ENCODE measurements at places on chromosomes 11 and 22. TPM values are rescaled to one million over a fixed set of nuclear protein-coding genes. Genes with fewer than 3 reads are reported as not detected.

DNA sequence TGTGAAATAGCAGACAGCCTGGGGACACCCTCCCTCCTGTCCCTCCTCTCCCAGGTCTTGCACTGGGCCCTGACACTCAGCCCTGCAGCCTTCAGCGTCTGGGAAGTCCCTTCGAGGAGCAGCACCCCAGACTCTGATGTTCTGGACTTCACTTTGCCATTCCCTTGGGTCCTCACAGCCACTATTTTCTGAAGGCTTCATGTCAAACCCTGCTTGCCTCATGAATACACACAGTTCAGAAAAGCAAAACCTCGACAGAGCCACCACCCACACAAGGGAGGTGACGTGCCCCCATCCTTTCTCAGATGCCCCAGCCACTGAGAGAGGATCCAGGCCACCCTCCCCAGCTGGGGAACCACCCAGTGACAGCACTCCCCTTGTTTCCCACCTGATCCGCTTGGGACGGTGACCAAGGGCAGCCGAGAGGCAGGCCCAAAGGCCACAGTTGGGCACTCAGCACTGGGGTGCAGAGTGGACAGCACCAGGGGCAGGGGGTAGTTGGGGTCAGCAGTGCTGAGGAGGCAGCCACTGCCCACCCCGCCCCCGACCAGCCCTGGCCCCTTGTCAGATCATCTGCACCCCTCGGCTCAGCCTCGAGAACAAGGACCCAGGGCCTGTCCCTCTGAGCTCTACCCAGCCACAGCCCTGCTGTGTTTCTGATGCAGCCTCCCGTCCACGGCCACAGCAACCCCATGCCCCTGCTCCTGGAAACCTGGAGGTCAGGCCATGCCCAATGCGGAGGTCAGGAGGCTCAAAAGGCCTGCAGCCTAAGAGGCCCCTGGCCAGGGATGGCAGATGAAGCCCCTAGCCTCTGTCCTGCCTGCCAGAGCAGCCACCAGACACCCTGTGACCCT, 3.1 kb upstream of the TNNT3 start:
- DNase-seq = no peak

DNA sequence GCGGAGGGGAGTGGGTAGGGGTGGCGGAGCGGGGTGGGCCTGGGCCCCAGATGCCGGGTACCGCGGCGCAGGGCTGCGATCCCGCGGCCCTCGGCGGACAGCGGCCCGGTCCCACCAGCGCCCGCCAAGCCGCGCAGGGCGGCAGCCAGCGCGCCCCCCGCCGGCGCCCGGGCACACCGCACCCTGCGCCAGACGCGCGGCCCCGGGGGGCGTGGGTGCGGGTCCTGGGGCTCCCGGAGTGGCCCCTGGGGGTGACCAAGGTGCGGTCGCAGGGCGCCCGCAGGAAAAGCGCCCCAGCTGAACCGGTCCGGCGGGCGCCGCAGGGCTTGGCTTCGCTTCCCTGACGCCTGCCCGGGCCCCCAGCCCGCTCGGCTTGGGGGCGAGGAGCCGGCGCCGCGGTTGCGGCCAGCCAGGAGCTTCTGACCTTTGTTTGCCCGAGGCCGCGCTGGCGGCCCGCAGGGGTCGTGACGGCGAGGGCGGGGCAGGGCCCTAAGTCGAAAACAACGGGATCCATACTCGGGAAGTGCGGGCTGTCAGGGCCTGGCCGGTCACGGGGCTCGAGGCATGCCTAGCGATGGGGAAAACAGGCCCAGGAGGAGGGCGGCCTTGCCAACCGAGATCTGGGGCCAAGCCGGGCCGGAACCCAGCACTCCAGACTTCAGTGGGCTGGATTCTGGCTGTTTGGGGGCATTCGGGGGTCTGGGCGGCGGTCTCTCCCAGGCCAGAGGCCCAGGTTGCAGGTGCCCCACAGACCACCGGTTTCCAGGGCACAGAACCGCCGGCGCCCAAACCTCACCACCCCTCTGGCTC, 581 bp upstream of the AP5B1 start:
- DNase-seq = no peak

DNA sequence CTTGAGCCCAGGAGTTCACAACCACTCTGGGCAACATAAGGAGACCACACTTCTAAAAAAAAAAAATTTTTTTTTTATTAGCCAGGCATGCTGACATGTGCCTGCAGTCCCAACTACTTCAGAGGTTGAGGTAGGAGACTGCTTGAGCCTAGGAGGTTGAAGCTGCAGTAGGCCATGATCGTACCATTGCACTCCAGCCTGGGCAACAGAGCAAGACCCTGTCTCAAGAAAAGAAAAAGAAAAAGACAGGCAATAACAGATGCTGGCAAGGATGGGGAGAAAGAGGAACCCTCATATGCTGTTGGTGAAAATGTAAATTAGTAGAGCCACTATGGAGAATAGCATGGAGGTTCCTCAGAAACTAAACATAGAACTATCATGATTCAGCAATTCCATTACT, 64.8 kb downstream of the PAK1 start:
- no peak for DNase-seq

DNA sequence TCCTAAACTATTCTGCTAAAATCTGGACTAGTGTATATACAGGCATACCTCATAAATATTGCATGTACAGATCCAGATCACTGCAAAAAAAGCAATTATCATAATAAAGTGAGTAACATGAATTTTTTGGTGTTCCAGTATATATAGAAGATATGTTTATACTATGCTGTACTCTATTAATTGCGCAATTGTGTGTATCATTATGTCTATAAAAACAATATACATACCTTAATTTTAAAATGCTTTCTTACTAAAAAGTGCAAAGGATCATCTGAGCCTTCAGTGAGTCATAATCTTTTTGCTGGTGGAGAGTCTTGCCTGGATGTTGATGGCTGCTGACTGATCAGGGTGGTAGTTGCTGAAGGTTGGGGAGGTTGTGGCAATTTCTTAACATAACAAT, 35.4 kb upstream of the CEP295 start:
- DNase-seq = no peak

DNA sequence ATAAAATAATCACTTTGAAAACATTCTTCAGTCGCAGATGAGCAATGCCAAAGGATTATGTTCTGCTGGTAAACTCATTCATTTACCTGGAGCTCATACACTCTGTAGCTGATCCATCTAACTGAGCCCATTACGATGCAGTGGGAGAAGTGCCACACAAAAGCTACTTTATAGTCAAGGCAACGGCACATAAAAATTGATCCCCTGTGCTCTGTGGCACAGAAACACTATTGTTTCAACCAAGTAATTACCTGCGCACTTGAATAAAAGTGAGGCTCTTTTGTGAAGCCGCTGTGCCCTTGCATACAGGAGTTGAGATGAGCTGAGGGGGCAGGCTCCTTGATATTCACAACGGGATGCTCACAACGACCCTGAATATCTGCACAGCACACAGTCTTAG, 7.2 kb downstream of the DKK3 start:
- no peak for DNase-seq

GRCh38 chr22:28013611-28014010, 94.6 kb upstream of the PITPNB start:
- DNase-seq = no peak

DNA sequence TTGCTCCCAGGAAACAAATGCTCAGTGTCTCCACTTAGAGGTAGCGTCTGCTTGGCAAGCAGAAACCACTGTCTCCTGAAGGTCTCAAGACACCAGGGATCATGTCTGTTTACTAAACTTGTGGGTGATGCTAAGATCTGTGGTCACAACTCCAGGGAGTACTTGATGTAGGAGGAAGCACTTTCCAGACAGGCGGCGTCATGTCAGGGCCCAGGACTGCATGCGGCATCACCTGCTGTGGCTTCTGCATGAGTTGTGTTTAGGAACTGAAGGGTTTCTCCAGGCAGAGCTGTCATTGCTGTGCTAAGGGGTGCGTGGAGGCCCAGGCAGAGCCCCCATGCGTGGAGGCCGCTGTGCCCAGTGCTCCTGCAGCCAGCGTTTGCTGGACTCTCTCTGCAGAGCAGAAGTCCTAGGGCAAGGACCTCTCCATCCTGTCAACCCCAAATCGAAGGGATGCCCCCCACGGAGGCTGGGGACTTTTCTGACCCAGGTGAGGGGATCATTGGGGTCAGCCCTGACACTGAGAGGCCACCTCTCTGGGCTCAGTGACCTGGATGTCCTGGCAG, 8.1 kb upstream of the PANX2 start:
- no peak for DNase-seq

GRCh38 chr11:66845143-66845875, 2.1 kb downstream of the RCE1 start:
- DNase-seq = no peak

DNA sequence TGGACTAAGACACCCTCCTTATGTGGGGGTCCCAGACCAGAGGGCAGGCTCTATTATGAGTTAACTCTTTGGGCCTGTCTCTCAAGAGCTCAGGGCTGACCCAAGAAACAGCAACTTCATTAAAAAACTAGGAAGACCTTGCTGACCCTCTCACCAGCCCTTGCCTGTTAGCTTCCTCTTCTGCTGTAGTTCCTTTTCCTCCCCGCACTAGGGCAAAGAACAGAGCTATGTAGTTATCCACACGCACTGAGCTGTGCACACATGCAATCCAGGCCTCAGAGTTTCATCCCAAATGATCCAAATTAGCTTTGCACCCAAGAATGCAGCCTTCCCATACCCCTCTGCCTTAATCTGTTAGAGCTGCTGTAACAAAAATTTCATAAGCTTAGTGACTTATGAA, 539.6 kb upstream of the CADM1 start:
- DNase-seq = no peak

GRCh38 chr22:45564349-45565030, 61.8 kb downstream of the FBLN1 start:
- no peak for DNase-seq

DNA sequence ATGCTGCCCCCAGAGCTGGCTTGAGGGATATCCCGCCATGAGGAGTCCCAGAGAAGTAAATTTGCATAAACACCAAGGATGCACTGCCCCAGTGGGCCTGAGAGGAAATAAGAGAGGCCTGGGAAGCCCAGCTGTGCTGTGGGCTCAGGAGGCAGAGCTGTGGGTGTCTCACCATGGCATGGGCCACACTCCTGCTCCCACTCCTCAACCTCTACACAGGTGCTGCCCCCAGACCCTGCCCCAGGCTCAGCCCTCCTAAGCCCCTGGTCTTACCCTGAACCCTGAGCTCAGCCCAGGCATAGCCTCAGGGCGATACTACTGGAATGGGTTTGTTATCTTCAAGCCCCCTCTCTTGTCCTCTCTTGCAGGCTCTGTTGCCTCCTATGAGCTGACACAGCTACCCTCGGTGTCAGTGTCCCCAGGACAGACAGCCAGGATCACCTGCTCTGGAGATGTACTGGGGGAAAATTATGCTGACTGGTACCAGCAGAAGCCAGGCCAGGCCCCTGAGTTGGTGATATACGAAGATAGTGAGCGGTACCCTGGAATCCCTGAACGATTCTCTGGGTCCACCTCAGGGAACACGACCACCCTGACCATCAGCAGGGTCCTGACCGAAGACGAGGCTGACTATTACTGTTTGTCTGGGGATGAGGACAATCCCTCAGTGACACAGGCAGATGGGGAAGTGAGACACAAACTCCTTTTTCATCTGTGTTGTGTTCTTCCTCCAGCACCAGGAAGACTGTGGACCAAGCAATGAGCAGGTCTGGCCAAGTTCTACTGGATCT, 59.9 kb downstream of the GGTLC2 start:
- peak; percentile 30 for DNase-seq

GRCh38 chr11:130854483-130854882, 61.8 kb downstream of the SNX19 start:
- DNase-seq = peak; percentile 27

GRCh38 chr22:26527167-26527566, 14.9 kb upstream of the TFIP11 start:
- DNase-seq = no peak

DNA sequence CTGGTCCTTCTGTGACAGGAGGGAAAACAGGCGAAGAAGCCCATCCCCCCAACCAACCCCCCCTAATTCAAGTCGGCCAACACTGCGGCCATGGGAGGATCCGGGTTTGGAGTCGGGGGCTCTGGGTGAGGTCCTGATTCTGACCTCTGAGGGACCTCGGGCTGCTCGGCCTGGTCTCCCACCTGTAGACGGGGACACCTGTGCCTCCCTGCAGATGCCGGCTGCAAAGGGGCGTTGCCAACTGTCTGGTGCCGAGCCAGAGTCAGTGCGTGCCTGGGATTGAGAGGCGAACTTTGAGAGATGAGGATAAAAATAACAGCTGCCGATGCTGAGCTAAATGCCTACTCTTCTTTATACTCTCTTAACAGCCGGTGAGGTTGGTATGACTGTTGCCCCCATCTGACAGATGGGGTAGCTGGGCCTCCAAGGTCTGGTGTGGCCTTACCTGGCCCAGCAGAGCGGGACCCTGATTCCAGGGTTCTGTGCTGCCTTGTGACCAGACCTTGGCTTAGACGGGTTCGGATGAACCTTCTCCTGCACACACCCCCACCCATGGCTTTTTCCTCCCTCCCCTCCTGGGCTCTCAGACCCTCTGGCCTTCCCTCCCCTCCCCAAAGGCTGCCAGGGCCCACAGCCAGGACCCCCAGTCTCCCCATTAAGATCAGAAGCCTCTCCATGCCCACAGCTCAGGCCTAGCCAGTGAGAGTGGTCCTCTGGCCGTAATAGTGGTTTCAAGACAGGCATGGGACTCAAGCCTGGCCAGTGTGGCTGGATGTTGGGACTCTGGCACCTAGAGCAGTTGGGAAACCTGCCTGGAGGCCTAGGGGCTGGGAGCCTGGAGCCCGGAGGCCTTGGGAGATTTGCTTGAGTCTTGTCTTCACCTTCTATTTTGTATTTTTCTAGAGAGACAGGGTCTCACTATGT, 41.7 kb downstream of the KCNJ4 start:
- DNase-seq = no peak

DNA sequence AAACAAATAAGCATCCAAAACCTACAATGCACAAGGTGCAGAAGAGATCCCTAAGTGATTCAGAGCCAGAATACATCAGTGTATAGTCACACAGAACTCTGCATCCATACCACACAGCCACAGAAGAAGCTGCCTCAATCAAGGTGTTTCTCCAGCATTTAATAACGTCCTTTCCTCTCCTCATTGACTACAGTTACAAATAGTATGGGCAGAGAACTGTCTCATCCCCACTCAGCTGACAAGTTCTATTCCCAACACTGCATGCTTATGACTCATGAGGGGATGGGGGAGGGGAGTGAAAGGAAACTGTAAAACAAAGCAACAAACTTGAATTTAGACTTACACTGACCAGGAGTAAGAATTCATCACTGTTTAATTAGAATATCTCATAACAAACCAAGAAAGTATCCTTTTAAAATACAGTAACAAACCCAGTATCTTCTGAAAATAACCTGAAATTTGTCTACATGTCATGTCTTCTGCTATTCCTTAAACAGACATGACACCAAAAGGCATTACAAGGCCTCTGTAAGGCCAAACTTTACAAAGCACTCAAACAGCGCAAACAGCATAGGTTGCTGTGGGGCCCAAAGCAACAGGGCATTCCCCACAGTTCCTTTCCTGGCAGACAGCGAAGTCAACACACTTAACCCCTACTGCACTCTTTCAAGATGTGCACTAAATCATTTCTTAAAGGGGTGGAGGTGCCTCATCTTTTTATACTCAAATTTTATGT, 29.3 kb downstream of the CELF1 start:
- DNase-seq = no peak

NDUFS3 gene
- total RNA-seq = 135 TPM

MUC5AC gene
- not detected for total RNA-seq

SCGB1C1 gene
- total RNA-seq = not detected

DDTL gene
- 3.7 TPM for total RNA-seq

RIMBP3B gene
- total RNA-seq = 1.1 TPM

ADAMTS8 gene
- not detected for total RNA-seq

Measured in OCI-LY7 (cell line).